ENCODE measurements at places on chromosomes 1 and 21.
A peak's percentile ranks its signal among the peaks of the same experiment; 100 is the strongest.

GRCh38 chr1:59266180-59266926, 30.5 kb upstream of the FGGY start:
- DNase-seq, result no peak

DNA sequence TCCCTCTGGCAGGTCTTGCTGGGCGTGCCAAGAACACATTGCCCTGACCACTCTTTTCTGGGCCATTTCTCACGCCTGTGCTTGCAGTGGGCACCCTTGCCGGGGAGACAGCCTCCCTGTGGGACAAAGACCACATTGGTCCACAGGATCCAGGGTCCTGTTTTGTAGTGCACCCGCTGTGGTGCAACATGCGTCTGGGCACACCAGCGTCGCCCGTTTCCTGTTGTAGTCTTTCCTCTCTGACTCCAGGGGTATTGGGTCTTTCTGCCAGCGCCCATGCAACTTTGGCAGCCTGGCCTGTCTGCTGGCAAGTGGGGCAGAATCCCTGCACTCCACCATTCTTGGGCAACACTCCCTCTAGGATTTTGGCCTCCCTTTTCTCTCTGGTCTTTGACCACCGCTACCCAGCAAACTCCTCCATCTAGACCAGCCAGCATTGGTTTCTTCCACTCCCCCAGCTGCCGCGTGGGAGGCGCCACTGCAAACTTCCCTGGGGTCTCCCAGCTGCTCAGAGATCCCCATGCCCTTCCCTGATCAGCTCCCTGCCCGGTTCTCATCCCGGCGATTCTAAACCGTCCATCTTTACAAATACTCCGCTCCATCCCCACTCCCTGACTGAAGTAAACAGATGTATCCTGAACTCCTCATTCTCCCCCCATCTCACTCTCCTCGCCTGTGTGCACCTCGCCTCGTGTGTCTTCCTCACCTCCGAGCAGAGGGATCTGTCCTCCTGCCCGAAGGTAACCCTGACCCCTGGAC, 1.2 kb upstream of the TPRG1L start:
- DNase-seq, result peak; percentile 4

- peak; percentile 14 for DNase-seq
Observed at GRCh38 chr1:234212764-234213657, 160.2 kb upstream of the COA6 start.

GRCh38 chr1:155136748-155137147, 1.1 kb downstream of the SLC50A1 start:
- DNase-seq, result no peak

GRCh38 chr1:116277840-116278540, 95.1 kb upstream of the ATP1A1 start:
- no peak for DNase-seq

DNA sequence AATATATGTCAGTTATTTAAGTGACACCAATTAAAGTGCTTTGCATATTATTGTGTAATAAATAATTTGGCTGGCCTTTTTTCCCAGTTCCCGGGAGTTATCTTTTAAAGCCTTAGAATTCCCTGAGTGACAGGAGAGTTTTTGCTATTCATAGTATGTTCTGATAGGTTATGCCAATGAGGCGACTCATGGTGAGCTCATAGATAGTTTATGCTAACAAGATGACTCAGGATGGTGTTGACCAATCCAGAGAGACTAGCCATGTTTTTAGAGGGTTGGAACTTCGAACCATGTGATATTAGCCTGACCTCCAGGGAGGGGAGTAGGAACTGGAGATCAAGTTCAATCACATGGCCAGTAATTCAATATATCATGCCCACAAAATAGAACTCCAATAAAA, 310.8 kb downstream of the USP25 start:
- DNase-seq, result peak; percentile 66

GRCh38 chr1:209529233-209529632, 54.3 kb upstream of the CAMK1G start:
- no peak for DNase-seq

DNA sequence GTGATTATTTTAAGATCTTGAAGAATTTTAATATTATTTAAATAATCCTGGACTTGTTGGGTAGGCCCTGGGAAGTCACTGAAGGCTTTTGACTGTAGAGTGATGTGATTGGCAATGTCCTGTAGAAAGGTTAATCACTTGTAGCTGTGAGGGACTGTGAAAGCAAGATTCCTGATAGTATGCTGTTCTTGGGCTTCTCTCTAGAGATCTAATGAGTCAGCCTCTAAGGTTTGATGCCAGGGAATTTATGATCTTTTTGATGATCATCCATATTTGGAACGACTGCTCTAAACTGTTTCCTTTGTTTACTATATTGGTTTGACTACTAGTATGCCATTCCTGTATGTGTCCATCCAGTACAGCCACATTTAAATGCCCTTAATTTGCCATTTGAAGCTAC, 56.5 kb downstream of the CAMSAP2 start:
- peak; percentile 69 for DNase-seq

- DNase-seq, result no peak
Observed at GRCh38 chr1:166384948-166385347, 218.1 kb upstream of the FAM78B start.

DNA sequence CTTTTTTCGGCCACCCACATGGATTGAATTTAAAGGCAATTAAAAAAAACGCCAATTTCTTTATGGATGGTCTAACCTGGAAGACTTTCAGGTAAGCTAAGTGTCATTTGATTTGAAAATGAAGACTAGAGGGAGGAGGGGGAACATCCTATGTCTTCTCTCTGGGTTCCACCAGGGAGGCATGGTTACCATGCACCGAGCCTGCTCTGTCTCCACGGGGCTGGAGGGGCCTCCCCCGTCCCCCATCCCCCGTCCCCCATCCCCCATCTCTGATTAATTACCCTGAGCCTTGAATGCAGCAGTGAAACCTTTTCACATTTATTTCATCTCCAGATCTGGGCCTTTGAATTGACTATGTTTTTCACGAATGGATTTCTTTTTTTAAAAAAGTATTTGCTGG, 135.1 kb downstream of the TLR5 start:
- DNase-seq, result no peak

- DNase-seq, result no peak
Observed at GRCh38 chr1:20429296-20429695, 56.7 kb downstream of the CAMK2N1 start.

- DNase-seq, result no peak
Observed at GRCh38 chr1:213439703-213440102, 388.7 kb downstream of the RPS6KC1 start.

- peak; percentile 97 for DNase-seq
Observed at GRCh38 chr1:85623061-85623471, 42.5 kb downstream of the CCN1 start.

GRCh38 chr1:59384443-59384842, 87.5 kb downstream of the FGGY start:
- no peak for DNase-seq

GRCh38 chr1:10556430-10557005, 81.8 kb downstream of the PEX14 start:
- DNase-seq, result no peak

GRCh38 chr1:201584471-201585092, 45.7 kb downstream of the NAV1 start:
- DNase-seq, result peak; percentile 92

DNA sequence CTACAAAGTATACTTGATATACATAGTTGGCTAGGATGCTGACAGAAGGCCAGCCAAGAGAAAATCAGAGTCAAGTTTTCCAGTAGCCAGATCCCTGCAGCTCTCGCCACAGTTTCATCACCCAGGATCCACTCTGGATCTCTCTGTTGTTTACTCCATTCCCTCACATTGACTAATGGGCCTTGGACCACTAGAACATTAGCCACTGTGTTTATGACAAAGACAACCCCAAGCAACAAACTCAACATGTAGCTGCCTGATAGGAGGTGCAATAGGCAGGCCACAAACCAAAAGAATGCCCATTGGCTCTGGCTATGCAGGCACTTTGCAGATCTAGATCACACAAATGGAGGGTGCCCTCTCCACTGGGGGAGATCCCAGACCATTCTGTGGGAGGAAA, 44.2 kb downstream of the ARHGEF11 start:
- peak; percentile 10 for DNase-seq

GRCh38 chr1:53562981-53563379, 103.8 kb downstream of the DMRTB1 start:
- no peak for DNase-seq

GRCh38 chr1:63323865-63324778, 1.8 kb downstream of the FOXD3 start:
- no peak for DNase-seq

DNA sequence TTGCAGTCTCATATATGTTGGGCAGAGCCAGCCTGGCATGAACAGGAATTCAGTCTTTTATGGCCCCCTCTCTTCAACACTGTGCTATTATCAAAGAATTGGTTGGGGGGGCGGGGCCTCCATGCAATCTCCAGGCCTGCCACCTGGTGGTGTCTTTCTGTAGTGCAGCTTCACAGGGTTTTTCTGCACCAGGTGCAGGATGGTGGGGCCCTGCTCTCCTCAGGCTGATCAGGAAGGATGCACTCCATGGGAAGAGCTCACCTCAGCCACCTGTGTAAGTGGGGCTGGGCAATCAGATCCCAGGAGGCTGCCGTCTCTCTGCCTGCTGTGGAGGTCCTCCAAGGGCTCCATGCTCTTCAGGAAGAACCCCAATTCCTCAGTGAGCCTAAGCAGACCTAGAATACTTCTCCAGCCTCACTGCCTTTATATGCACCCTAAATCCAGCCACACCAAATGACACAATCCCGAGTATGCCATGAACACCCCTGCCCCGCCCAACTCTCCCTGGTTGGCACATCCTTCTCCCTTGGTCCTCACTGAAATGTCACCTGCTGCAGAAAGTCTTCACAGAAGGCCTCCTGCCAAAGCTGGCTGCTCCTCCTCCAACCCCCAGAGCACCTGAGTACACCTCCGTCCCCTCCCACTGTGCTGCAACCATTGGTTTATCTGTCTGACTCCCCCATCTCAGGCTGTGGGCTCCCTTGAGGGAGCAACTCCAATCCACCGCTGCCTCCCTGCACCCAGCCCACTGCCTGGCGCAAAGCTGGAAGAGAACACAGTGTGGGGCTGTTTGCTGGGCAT, 16.5 kb downstream of the STK40 start:
- DNase-seq, result peak; percentile 66

- no peak for DNase-seq
Observed at GRCh38 chr21:46096596-46097335, 1.1 kb upstream of the COL6A2 start.

DNA sequence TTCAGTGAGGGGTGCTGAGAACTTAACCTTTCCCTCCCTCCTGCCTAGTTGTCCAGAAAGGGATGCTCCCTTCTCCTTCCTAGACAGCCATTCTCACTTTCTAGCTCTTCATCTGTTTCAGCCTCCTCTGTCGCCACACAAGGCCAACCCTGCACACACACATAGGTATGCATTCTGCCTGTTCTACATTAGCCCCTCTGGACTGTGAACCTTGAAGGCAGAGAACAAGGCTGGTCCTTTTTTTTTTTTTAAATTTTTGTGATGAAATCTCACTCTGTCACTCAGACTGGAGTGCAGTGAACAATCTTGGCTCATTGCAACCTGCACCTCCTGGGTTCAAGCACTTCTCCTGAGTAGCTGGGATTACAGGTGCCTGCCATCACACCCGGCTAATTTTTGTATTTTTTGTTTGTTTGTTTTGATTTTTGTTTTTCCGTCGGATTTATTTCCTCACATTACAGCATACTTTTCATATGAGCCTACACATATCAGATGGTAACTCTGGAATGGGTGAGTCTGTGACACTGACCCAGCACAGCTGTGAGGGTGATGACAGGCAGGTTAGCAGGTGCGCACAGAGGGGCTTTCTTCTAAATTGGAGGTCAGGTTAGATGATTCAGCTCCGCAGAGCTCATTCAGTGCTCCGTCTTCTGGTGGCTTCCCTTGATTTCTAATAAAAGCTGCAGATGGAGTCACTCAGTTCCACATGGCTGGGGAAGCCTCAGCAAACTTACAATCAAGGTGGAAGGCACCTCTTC, 4.9 kb upstream of the AKR1A1 start:
- peak; percentile 28 for DNase-seq

DNA sequence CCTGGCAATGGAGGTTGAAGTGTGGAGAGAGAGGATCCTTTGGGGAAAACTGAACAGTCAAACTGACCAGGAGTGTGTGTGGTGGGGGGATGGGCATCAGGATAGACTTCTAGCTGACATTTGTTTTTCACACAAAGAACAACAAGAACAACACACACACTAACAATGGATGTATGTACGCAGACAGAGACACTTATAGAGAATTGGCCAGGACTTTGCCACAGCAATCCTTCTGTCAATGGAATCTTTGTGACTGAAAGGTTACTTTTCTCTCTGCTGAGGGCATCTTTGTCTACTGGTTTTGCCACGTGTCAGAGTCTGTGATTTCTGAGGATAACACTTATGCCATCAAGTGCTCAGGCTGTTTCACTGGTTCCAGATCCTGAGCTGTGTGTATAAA, 12.4 kb upstream of the FCGR2A start:
- DNase-seq, result no peak

- peak; percentile 42 for DNase-seq
Observed at GRCh38 chr1:43414634-43415223, 25.0 kb downstream of the SZT2 start.

- DNase-seq, result peak; percentile 85
Observed at GRCh38 chr1:223230161-223230881, 87.3 kb upstream of the TLR5 start.

DNA sequence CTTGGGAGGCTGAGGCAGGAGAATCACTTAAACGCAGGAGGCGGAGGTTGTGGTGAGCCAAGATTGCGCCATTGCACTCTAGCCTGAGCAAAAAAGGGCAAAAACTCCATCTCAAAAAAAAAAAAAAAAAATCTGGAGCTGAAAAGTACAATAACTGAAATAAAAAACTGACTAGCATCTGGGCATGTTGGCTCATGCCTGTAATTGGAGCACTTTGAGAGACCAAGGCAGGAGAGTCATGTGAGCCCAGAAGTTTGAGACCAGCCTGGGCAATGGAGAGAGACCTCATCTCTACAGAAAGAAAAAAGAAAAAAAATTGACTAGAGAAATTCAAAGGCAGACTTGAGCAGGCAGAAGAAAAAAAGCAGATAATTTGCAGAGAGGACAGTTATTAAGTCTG, 18.1 kb downstream of the CLDN19 start:
- DNase-seq, result no peak

GRCh38 chr21:40043423-40043822, 176.2 kb downstream of the PCP4 start:
- DNase-seq, result no peak

DNA sequence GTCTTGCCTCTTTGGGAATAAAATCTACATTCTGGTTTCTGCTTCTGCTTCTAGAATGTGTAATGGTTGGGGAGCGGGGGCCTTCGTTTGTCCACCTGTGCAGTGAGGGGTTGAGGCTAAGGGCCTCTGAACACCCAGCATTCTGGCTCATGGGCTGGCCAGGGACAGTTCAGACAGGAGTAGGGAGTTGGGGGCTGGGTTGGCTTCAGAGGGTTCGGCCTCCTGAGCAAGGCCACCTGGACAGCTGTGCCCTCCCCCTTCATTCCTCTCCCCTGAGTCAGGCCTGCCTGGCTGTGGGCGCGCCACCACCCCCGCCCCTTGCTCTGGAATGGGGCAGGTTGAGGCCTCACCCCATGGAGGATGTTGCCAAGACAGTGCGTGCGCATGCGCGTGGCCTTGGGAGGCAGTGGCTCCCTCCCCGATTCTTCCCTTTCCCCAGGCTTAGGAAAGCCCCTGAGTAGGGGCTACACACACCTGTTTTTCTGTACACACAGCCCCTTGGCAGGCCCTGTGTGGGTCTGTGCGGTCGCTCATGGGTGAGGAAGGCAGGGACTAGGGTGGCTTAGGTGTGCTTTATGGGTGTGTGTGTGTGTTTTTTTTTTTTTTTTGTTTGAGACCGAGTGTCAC, 57.0 kb downstream of the YARS1 start:
- DNase-seq, result no peak

GRCh38 chr1:212256369-212256768, 28.8 kb upstream of the PPP2R5A start:
- no peak for DNase-seq

Data from LHCN-M2 (cell line).